ENCODE measurements at places on chromosomes 4 and X. TPM values are rescaled to one million over a fixed set of nuclear protein-coding genes. Genes with fewer than 3 reads are reported as not detected.

GRCh38 chr4:150098214-150098613, 20.0 kb downstream of the DCLK2 start:
- no peak for DNase-seq

- no peak for DNase-seq
These were observed 246.5 kb downstream of the PPP1R2C start for GRCh38 chrX:42531441-42531840.

DNA sequence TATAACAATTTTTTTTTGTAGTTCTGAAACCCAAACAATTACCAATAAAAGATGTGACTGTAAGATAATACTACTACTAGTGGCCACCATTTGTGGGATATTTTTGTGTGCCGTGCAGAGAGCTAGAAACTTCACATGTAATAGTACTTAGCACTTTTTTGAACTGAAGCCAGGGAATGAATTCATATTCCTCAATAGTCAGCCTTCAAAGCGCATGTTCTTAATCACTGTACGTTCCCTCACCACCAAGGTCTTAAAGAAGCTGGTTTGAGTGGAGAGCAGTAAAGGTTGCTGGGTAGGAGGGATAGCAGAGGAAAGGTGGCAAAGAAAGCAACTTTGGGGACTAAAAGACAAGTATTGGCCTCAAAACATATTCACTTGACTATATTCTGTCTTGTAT, 9.6 kb upstream of the RUFY3 start:
- no peak for DNase-seq

DNA sequence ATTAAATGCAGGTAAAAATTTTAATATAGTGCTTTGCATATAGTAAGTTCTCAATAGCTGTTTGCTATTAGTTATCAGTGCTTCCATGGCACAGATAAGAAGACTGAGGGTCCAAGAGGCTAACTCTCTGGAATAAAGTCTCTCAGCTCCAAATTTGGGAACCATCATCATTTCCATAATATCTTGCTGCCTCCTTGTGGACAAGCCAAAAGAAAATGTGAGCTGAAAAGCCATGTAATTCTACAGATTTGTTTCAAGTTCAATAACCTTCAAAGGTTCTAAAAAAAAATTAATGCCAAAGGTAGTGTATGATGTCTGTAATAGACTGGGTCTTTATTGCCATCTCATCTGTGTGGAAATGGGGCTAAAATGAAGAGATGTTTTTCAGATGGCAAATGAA, 136.9 kb upstream of the VCX start:
- DNase-seq: no peak

ARMCX2 gene
- 5.2 TPM for total RNA-seq

AFAP1 gene
- total RNA-seq: 69.6 TPM

DNA sequence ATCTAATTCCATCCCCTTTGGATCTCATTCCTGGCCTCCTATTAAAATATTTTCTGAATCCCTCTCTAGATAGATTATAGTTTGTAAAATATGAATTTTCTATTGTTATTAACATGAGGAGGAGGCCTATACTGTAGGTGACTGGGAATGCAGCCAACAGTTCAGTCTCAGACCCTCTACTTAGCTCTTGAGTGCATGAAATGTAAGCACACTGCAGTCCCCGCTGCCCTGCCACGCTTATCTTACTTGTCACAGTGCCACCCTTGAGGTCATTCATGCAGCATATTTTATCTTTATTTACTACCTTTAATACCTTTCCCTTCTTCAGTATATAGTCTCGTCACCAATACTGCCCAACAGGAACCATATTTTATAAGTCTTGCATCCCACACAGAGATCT, 151.0 kb downstream of the CAMK2D start:
- no peak for DNase-seq

Measured in PC-9 (cell line).